ENCODE measurements at places on chromosomes 2 and 18.

DNA sequence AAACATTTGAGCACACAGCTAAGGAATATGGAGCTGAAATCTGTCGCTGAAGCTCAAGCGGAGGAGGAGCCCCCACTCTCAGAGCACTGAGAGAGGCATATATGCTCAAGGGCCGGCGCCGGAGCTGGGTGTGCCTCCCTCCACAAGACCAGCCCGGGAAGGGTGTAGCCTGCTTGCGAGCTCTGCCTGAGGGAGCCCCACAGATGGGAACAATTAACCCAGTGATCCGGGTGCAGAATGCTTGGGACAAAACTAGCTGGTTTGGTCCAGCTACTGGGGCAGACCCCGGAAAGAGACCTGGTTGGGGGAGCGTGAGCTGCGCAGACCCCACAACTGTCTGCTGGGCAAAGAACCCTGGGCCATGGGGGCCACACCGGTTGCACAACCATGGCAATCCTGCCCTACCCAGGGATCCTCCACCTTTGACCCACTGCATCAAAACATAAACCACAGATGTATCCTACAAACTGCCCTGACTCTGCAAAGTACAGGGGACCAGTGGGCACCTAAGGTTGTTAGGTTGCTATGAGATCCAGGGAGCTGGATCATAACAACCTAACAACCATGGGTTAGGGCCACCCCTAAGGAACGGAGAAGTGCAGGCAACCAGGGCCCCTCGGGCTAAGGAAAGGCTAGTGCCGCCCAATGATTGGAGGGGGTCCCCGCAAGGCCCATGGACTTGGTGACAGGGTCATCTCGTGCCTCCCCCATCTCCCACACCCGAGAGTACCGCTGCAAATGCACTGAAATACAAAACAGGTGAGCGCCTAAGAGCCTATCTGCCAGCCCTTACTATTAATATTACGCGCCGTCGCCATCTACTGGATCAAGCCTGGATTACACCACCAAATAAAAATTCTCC, 53.4 kb upstream of the SCN1A start:
- no peak for DNase-seq

GRCh38 chr2:120522151-120522751, 176.3 kb downstream of the INHBB start:
- no peak for DNase-seq

DNA sequence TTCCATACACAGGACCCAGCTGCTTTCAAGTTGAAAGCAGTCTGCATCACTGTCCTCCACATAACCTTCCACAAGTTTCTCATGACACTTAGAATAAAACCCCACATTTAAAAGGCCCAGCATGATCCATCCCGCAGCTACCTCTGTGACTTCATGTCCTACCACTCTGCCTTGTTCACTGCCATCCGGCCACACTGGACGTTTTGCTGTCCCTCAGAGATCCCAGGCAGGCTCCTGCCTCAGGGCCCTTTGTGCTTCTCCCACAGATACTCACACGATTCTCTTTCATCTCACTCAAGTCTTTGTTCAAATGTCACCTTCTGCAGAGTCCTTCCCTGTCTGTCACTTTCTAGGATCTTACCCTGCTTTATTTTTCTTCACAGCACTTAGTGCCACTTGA, 232.9 kb upstream of the BOD1L2 start:
- no peak for DNase-seq

DNA sequence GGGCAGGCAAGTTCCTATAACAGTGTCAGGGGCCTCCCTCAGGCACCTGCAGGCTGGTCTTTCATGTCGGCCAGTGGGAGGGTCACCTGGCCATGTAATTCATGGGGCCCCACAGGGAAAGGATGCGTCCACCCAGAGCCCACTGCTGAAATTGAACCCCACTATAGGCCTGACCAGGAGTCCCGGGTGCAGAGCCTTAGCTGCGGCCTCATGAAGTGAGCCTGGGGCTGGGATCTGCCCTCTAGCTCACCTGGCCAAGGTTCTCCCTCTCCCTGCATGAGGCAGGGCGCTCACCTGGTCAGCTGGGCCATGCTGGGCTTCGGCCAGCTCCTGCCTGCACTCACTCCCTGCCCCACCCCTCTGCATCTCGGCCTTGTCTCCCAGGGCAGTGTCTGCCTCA, 41.1 kb downstream of the C1QL2 start:
- no peak for DNase-seq
